ENCODE measurements at places on chromosomes 1 and 21. TPM values are rescaled to one million over a fixed set of nuclear protein-coding genes. Genes with fewer than 3 reads are reported as not detected.

GRCh38 chr1:224132901-224133300 lies 19.0 kb downstream of the FBXO28 start:
- H3K4me1 ChIP-seq: no peaks in the 10 kb centered on the region
- no peak overlapping the region for H3K27ac ChIP-seq

- no peaks in the 10 kb centered on the region for H3K4me1 ChIP-seq
- DNase-seq: no peak
- no peak overlapping the region for H3K4me3 ChIP-seq
- no peaks in the 10 kb centered on the region for H3K27me3 ChIP-seq
- H3K27ac ChIP-seq: peak overlapping the region; percentile 71
Observed at GRCh38 chr1:183841550-183841949, 36.6 kb downstream of the RGL1 start.

DNA sequence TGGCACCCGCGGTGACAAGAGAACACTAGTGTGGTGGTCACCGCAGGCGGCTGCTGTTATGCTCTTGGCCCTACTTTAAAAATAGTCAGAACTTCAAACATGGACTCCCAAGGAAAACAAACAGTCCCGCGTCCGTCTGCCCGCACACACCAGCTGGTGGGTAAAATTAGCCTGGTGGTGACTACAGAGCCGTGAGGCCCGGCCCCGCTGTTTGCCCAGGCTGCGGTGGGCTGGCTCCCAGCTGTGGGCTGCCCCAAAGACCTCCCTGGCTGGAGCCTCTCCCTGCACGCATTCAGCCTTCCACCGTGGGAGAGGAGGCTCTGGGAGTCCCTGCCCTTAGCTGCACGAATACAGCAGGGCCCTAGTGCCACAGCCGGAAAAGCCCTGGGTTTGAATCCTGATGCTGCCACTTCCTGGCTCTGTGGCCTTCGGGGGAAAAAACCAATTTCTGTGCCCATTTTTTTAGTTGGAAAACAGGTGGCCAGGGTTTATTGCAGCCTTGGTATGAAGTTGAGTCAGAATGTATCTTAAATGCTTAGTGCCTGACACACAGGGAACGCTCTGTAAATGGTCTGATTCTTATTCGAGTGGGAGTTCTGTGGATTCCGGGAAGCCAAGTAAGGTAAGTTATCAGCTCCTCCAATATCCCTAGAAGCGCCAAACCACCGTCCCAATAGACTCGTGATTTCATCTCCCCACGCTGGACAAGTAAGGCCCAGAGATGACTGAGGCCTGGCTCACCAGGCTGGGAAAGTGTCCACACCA lies 58.2 kb downstream of the ALPL start:
- no peak for DNase-seq
- H3K4me1 ChIP-seq: no peaks in the 10 kb centered on the region
- no peak overlapping the region for H3K27ac ChIP-seq
- no peaks in the 10 kb centered on the region for H3K36me3 ChIP-seq
- no peak overlapping the region for H3K4me3 ChIP-seq

GRCh38 chr1:88774151-88774556 lies 90.1 kb downstream of the PKN2 start:
- no peaks in the 10 kb centered on the region for H3K4me1 ChIP-seq
- no peak for DNase-seq
- no peak overlapping the region for H3K4me3 ChIP-seq
- H3K27ac ChIP-seq: no peak overlapping the region
- H3K36me3 ChIP-seq: no peaks in the 10 kb centered on the region

DNA sequence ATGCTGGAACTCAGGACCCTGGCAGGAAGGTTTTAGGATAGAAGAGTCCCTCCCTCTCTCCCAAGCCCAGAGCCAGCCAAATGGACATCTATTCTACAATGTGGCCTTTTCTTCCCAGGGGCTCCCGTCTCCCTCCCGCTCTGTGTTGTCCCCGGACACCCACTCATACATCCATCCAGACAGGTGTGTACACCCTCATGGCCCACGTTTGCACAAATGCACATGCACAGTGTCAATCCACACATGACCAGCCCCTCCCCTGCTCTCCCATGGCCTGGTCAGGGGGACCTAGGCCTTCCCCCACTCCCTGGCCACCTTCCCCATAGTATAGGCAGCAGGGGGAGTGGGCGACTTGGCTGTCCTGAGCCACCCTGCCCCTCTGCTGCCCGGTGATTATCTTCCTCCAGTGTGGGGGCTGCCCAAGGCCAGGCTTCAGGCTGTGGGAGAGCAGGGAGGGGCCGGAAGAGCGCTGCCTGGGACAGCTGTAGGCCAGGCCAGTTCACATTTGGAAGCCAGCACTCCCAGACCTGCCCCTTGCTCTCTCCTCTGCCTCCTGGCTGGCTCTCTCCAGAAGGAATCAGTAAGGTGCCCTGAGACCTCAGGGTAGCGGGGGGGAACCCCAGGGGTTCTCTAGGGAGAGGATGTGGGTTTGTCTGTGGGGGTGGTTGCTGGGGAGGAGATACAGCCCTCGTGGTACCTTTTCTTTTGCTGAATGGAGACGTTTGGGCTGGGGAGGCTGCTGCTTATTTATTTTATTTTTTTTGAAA lies 4.1 kb upstream of the PTPN7 start:
- no peak overlapping the region for H3K27ac ChIP-seq
- no peak for DNase-seq

GRCh38 chr1:245108246-245108645 lies 46.5 kb upstream of the KIF26B start:
- no peak for DNase-seq
- no peaks in the 10 kb centered on the region for H3K27me3 ChIP-seq
- no peak overlapping the region for H3K4me3 ChIP-seq

- no peaks in the 10 kb centered on the region for H3K36me3 ChIP-seq
- no peak overlapping the region for H3K27ac ChIP-seq
- H3K4me3 ChIP-seq: no peak overlapping the region
- DNase-seq: no peak
Observed at GRCh38 chr1:91610789-91611188, 110.1 kb downstream of the CDC7 start.

GRCh38 chr1:156500793-156501506 lies 375 bp upstream of the MEF2D start:
- peaks cover 18% of the 10 kb centered on the region for H3K4me1 ChIP-seq
- H3K36me3 ChIP-seq: no peaks in the 10 kb centered on the region
- H3K27ac ChIP-seq: peak overlapping the region; percentile 100
- H3K4me3 ChIP-seq: peak overlapping the region; percentile 93
- H3K27me3 ChIP-seq: no peaks in the 10 kb centered on the region

DNA sequence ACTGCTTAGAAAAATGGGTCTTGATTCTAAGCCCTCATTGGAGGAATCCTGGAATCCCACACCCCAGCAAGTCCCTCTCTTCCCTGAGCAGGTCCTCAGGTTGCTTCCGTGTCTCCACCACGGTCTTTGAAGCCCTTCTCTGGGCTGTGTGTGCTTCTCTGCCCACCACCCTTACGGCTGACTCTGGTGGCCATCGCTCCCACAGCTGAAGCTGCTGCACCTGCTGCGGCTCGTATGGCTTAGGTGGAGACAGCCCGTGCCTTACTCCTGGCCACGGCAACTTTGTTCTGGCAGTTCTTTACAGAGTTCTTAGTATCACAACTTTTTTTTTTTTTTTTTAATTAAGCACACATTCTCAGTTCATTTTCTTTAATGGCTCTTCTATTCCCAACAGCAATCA lies 10.9 kb upstream of the KIF26B start:
- H3K4me1 ChIP-seq: no peaks in the 10 kb centered on the region
- no peaks in the 10 kb centered on the region for H3K36me3 ChIP-seq
- no peak for DNase-seq
- H3K27ac ChIP-seq: no peak overlapping the region
- H3K27me3 ChIP-seq: no peaks in the 10 kb centered on the region
- H3K4me3 ChIP-seq: no peak overlapping the region

- H3K4me1 ChIP-seq: no peaks in the 10 kb centered on the region
- H3K27me3 ChIP-seq: no peaks in the 10 kb centered on the region
- peak overlapping the region; percentile 24 for H3K27ac ChIP-seq
Observed at GRCh38 chr1:52059321-52059720, 3.2 kb downstream of the BTF3L4 start.

GRCh38 chr1:64733581-64734286 lies 11.1 kb upstream of the RAVER2 start:
- no peak for DNase-seq
- no peaks in the 10 kb centered on the region for H3K36me3 ChIP-seq
- H3K27me3 ChIP-seq: no peaks in the 10 kb centered on the region
- H3K27ac ChIP-seq: no peak overlapping the region
- H3K4me3 ChIP-seq: no peak overlapping the region
- no peaks in the 10 kb centered on the region for H3K4me1 ChIP-seq

SAMD13 gene
- total RNA-seq: not detected

ACTA1 gene
- total RNA-seq: not detected

LDLRAD1 gene
- total RNA-seq: not detected

UBE2J2 gene
- 61.5 TPM for total RNA-seq

LRRC38 gene
- not detected for total RNA-seq

SPATA21 gene
- total RNA-seq: not detected

SPOCD1 gene
- 1.5 TPM for total RNA-seq

CLDN17 gene
- not detected for total RNA-seq

ZNF695 gene
- total RNA-seq: 3.5 TPM

OLIG1 gene
- total RNA-seq: not detected

PLA2G2E gene
- total RNA-seq: not detected

ATF6 gene
- 23.6 TPM for total RNA-seq

TRIM67 gene
- 1.1 TPM for total RNA-seq

TAS1R1 gene
- not detected for total RNA-seq

BSND gene
- not detected for total RNA-seq

KIF14 gene
- total RNA-seq: 9.2 TPM

TNN gene
- not detected for total RNA-seq
